ENCODE measurements at places on chromosomes 7 and 10. TPM values are rescaled to one million over a fixed set of nuclear protein-coding genes. Genes with fewer than 3 reads are reported as not detected.

The MSS51 gene
- 2.4 TPM for total RNA-seq

The ELFN1 gene
- total RNA-seq = 12.7 TPM

The EIF4H gene
- 270 TPM for total RNA-seq

The NOS3 gene
- not detected for total RNA-seq

The SPDYE2 gene
- not detected for total RNA-seq

The EIF4EBP2 gene
- total RNA-seq = 46.0 TPM

The ASIC3 gene
- 0.29 TPM for total RNA-seq

The VWDE gene
- under 0.01 TPM for total RNA-seq

The PON2 gene
- 77.8 TPM for total RNA-seq

The LRRC18 gene
- total RNA-seq = not detected

The GBX1 gene
- total RNA-seq = not detected

The TIAL1 gene
- 53.6 TPM for total RNA-seq
